ENCODE measurements at places on chromosomes 11 and 22.

DNA sequence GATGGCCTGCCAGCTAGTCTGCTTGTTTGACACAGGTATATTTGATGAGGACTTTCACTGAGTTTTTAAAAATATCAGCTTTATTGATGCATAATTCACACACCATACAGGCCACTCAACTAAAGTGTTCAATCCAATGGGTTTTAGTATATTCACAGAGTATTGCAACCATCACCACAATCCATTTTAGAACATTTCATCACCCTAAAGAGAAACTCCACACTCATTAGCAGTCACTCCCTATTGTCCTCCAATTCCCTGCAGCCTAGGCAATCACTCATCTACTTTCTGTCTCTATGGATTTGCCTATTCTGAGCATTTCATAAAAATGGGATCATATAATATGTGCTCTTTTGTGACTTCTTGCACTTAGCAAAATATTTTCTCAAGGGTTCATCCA is 397.9 kb upstream of the NARS2 start:
- DNase-seq, result no peak

DNA sequence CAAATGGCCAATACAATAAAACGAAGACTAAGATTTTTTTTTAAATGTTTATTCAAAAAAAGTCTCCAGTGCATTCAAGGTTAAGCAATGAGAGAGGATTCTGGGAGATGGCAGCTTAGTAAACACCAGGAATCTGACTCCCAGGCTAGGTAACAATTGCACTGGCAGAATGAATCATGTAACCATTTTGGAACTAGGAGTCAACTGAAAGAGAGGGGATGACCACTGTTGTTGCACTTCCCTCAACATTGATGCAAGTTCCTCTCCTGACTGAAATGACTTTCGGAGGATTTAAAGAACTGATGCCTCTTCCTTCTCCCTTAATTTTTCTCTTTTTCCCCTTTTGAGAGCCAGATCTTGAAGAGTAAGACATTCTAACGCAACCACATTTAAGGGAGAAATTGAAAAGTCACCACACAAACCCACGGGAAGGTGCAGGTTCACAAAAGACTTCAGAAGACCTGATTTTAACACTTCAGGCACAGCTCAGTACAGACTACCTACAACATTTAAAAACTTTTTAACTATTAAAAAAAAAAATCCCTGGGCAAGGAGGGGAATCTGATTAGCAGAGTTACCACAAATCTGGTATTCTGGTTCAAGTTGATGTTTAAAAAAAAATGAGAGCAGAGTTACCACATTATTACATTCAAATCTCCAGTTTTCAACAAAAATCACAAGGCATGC is 56.8 kb downstream of the FCHSD2 start:
- DNase-seq, result no peak

GRCh38 chr11:115488945-115489344 is 15.3 kb downstream of the CADM1 start:
- peak; percentile 36 for DNase-seq

GRCh38 chr22:39935116-39935515 is 25.1 kb upstream of the TMA7B start:
- DNase-seq, result no peak

DNA sequence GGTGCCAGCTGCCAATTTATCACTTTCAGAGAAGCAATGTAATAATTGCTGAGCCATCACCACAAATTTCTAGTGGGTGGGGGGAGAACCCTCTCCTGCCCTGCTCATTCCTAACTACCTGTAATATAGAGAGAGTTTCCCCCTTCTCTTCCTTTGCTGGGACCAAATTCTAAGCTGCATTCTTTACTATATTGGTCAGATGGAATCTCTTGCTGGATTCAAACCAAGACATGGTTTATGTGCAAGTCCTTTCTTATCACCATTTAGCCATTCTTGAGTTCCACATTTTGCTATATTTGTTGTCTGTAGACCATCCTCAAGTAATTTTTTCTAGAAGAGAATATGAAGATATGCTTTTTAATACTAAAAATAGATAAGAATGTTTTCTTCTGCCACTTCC is 452.1 kb downstream of the MN1 start:
- DNase-seq, result no peak

DNA sequence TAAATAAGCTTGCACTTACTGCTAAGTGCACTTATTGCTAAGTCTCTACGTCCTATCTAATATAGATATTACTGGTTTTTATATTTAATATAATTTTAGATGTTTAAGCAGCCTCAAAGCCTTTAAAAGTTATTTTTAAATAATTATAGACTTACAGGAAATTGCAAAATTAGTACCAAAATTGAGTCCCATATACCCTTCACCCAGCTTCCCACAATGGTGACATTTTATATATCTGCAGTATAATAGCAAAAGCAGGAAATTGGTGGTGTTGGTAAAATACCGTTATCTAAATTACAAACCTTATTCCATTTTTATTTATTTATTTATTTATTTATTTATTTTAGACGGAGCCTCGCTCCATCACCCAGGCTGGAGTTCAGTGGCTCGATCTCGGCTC is 1.9 kb upstream of the AP1B1 start:
- DNase-seq, result no peak

DNA sequence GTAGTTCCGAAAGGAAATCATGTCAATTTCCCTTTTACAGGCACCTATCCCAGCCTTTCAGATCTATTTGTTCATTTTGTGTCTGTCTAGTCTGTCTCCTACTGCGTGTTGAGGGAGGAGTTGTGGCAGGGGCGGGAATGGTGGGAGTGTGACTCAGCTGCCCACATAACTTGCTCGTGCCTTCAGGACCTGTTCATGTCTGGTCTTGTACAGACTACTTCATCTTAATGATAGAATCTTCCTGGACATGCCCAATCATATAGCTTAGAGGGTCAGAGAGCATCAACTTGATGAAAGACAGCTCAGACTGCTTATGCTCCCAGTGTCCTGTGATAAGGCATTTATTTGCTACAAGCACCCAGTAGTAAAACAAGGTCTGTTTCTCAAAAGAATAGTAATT is 61.0 kb upstream of the BIRC3 start:
- peak; percentile 88 for DNase-seq

- no peak for DNase-seq
Observed at GRCh38 chr11:30527566-30527965, 58.6 kb downstream of the MPPED2 start.

- no peak for DNase-seq
Observed at GRCh38 chr11:69524991-69525411, 43.5 kb downstream of the LINC01488 start.

DNA sequence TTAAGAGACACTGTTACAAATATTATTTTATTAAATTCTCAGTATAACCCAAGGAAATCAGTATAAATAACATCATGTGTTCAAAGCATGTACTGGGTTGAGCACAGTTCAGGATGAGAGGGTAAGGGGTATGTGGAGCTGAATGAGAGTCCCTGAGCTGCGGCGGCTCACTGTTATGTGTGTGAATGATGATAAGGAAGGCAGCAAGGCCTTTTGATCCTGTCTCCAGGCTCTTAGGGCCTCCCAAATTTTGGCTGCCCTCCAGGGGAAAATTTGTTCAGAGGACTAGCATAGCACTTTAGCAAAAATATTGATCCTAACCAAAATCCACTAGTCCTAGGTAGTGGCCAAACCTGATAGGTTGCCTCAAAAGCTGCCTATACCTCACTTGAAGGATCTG is 86.1 kb upstream of the SPON1 start:
- no peak for DNase-seq

GRCh38 chr11:76810151-76810853 is 27.1 kb downstream of the TSKU start:
- DNase-seq, result no peak

DNA sequence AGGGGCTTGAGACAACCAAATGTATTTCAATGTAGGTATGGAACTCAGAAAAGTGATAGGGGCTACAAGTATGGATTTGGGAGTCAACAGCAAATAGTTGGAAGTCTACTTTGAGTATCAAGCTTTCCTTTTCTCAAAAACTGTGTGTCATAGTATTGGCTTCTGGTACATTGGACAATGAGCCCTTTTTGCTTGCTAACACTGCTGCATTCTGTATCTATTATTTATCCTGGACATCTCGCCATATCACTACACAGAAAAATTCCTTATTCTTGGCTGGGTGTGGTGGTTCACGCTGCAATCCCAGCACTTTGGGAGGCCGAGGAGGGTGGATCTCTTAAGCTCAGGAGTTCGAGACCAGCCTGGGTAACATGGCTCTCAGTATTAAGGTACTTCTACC is 18.4 kb downstream of the CYP2R1 start:
- DNase-seq, result no peak

DNA sequence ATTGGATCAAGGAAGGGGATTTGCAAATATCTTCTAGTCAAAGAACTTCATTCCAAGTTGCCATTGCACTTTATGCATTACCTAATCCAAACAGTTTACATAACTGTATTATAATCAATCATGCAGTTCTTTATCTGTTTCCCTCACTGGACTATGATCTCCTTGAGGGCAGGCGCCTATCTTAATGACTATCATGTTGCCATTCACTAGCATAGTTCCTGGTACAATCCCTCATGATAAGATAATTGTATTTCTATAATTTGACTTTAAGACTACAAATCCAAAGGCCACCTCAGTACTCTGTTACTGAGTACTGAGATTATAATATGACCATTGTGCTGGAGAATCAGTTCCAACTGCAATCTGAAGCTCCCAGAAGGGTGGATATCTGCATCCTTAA is 278.7 kb upstream of the CCDC90B start:
- DNase-seq, result no peak

GRCh38 chr22:35160268-35160667 is 94.3 kb downstream of the ISX start:
- no peak for DNase-seq

Measured in urothelium cell line (cell line).